ENCODE measurements at places on chromosomes 2 and 18. TPM values are rescaled to one million over a fixed set of nuclear protein-coding genes. Genes with fewer than 3 reads are reported as not detected.

DNA sequence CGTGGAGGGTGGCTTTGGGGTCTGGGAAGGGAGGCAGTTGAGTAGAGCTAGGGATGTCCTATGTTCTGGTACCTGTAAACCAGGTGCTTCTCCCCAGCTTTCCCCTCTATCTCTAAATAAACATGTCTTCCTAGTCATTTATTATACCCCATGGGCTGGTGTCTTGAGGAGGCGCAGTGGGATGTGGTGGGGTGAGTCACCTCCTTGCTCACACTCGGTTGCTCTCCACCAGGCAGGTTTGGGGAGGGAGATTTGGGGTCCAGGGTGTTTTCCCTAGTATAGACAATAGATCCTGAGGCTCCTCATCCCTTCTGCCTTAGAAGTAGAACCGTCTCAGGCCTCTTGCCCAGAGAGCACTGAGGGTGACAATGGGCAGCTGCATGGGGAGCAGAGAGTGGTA is 5.1 kb downstream of the PSD4 start:
- DNase-seq: peak; percentile 47

DNA sequence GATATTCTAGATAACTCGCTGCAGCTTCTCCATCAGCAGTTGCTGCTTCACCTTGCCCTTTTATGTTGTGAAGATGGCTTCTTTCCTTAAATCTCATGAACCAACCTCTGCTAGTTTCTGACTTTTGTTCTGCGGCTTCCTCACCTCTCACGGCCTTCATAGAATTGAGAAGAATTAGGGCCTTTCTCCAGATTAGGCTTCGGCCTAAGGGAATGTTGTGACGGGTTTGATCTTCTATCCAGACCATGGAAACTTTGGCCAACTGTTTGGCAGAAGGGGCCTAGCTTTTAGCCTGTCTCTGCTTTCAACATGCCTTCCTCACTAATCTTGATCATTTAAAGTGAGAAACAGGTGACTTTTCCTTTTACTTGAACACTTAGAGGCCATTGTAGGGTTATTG is 199.9 kb downstream of the CYP26B1 start:
- DNase-seq: no peak

DNA sequence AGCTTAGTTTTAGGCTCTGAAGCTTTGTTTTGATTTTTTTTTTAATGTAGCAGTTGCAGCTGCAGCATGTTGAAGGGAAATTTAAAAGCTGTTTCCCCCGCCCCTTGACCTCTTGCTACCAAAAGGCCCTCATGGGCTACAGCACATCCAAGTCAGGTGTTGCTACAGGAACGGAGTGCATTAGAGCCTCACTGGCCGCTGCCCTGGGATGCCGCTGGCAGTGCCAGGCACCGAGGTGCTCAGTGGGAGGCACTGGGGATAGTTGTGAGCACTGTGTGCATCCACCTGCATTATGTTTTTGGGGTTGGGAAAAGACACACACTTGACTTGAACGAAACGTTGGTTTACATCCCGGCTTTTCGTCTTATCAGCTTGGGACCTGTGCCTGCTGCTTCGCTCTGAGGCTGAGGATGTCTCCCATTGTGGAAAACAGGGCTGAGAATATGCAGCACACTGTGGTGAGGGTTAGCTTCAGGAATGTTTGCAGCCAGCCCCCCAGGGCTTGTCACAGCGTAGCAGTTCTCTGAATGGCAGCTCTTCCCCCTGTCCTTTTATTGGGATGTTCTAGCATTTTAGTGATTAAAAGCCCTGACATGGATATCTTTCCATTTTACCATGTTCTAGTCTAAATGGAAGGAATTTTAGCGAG is 24.1 kb downstream of the DCDC2C start:
- no peak for DNase-seq

GRCh38 chr2:216477283-216478035 is 21.2 kb upstream of the RPL37A start:
- DNase-seq: no peak

DNA sequence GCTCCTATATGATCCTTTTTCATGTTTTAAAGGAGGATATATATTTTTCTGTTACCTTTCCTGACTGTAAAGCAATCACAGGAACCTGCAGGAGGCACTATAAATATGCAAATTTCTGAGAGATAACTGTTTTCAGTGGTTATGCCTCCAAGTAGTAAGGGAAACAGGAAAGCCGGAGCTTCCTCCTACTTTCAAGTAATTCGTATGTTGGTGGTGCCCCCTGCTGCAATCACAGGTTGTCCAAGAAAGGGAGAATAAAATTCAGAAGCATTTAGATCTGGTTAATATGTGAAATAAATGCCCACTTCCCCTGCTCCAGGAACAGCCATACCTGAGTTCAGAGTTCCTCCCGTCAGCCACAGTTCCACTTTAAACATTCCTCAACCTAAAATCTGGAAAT is 12.0 kb upstream of the BCL11A start:
- DNase-seq: no peak

DNA sequence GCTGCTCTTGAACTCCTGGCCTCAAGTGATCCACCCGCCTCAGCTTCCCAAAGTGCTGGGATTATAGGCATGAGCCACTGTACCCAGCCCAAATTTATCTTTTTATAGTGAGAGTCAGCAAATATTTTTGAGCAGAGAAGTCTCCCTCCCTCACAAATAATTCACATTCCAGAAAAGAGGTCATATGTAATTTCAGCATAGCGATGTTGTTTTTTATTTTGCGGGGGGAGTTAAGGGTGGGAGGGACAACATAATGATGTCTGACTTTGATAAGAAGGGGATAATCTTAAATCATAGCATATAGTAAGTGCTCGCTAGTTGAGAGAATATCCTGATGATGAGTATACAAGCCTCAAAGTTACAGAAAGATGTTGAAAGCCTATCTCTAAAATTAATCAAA is 1090.2 kb upstream of the ACVR2A start:
- DNase-seq: no peak

DNA sequence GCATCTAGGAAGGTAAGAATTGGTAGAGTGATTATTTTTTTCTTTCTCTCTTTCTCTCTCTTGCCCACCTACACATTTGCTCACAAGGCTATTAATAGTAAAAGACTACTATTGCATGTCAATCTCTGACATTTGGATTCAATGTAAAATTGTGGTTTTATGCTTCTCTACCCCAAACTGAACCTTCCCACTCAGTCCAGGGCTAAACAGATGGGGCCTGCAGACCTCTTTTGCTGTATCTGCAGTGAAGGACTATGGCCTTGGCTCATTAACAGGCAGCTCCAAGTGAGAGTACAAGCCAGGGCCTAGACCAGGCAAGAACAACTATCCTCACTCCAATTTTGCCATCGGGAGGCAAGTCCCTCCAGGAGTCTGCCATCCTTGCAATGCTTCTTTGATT is 68.3 kb upstream of the ARL4C start:
- no peak for DNase-seq

GRCh38 chr2:234266952-234267351 is 216.4 kb downstream of the SPP2 start:
- no peak for DNase-seq

DNA sequence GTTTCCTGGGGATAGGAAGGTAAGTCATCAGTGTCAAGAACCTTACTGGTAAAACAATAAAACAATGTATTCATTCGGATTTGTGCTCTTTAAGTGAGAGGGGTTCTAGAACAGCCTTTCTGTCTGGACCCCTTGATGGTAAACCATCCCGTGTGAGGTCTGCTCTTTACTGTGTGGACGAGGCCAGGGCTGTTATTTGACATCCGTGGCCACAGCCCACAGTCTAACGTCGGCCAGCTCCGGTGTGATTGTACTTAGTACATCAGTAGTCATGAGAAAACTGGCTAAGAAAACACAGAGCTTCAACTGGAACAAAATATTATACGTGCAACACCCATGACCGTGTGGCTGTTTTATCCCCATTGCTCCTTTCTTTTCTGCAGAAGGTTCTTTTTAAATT is 62.0 kb downstream of the SLC35F5 start:
- DNase-seq: no peak

DNA sequence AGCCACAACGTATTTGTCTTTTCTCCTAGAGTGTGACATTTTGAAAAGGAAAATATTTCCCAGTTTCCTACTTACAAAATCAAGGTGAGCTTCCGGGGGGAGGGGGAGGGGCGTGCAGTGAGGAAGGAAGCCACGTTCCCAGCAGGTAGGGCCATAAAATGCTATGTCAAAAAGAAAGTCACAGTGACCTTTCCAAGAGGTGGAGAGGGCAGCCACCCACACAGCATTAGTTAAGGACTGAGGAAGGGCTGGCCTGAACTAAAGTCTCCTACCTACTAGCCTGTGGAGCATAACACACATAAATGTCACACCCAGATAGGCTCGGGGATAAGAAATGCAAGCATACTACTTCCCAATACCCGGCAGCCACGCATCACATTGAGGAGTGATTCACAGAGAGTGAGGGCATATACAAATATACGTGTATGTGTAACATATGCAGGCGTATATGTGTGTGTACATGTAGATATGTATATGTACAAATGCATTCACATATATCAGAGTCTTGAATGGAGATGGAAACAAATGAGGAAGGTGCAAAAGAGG is 191.1 kb downstream of the STK39 start:
- DNase-seq: no peak

DNA sequence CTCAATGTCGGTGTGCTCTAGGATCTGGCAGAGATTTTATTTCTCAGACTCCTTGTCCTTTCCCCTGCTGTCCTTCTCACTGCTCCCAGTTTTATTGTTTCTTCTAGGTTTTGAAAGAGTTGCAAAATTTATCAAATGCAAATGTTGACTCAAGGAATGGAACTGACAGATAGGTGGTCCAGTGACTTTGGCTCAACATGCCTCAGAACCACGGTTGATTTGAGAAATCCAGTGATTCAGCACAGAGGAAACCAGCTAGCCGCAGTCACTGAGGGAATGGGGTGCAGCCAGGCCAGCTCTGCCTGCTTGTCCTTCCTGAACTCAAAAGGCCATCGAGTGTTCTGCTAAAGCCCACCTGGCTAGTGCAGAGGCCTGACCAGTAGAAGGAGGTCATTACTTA is 125.7 kb upstream of the LYPD6 start:
- DNase-seq: no peak

DNA sequence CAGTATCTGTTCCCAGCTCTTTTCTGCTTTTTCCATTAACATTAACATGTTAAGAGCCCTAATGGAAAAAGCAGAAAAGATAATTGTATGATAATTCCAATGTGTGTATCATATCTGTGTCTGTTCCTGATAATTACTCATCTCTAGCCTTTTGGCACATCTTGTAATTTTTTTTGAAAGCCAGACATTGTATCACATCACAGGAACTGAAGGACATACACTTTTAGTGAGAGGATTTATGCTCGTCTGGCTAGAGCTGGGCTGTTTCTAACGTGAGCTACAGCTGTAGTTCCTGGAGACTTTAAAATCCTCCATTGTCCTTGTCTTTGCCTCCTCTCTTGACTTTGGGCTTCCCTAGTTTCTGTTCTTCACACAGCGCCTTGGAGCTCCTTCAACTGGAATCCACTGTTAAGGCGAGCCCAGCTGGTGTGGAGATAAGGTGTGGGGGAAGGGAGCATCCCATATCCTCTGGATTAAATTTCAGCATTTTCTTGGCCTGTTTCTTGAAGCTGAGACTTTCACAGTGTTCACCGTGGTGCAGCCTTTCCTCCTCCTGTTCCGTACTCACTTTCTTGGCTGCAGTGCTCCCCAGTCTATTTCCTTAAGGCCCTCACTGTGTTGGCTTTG is 211.5 kb downstream of the GALR1 start:
- no peak for DNase-seq

DNA sequence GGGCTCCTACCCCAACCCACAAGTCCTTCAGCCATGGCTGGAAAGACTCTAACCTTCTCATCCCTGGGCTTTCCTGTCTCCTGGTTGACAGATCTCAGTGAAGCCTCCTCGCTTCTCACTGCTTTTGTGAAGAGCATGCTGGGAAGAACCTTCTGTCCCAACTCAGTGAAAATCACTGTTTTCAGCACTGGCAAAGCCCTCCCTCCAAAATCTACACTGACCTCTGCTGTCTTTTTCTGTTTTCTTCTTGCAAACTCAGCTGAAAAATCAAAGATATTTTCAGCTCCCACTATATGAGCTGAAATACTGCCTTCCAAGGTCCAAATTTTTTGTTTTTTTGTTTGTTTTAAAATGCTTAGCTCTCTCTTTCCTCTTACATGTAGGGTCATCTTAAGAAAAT is 266.3 kb upstream of the AGAP1 start:
- DNase-seq: no peak

DNA sequence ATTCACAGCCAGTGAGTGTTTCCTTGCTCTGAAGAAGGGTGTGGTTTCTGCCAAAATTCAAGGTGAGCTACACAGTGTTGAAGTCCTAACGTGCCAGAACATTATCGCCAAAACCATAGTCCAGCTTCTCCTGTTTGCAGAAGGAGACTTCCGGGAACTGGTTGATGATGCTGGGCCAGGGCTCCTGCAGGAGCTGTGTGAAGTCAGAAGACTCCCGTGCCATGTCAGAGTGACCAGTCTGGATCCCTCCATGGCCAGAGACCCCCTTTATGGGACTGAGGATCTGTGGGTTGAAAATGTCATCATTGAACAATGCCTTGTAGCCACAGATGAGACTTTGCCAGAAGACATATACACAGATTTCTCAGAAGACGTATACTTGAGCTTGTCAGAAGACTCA is 96.0 kb upstream of the RAB12 start:
- DNase-seq: no peak

DNA sequence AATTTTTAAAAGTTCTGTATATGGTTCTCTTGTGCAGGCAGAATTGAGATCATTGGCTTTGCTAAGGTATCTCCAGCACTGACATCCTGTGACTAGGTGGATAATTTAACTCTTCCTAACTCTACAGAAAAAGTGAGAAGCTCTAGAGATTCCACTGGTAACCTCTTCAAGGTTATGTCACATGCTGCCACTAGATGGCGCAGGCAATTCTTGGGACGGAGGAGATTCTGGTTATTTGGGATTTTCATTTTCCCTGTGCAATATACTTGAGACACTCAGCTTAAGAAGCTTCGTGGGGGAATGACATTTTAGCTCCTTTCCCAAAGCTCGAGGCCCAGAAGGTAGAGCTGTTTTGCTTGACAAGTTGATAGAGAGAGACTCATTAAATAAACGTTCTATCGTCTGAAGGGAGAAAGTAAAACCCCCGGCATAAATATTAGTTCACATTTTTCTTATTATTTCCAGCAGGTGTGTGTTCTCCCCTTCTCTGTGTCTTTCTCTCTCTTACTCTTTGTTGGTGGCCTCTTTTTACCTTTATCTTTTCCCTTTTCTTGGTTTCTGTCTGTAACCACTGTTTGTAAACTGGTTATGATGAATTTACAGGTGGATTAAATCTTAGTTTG is 26.6 kb upstream of the LANCL1 start:
- peak; percentile 59 for DNase-seq

The CACNB4 gene
- polyA plus RNA-seq: 0.52 TPM

The CDCA7 gene
- polyA plus RNA-seq: 2.1 TPM

The LONRF2 gene
- 0.11 TPM for polyA plus RNA-seq

The CCDC138 gene
- polyA plus RNA-seq: 2.0 TPM

The SCN9A gene
- 2.3 TPM for polyA plus RNA-seq

The LYG2 gene
- not detected for polyA plus RNA-seq

The INHBB gene
- 1.5 TPM for polyA plus RNA-seq

The UGT1A9 gene
- not detected for polyA plus RNA-seq

The HAUS1 gene
- 31.4 TPM for polyA plus RNA-seq

The CHPF gene
- 8.9 TPM for polyA plus RNA-seq

The SRD5A2 gene
- 0.02 TPM for polyA plus RNA-seq

The TRABD2A gene
- 5.0 TPM for polyA plus RNA-seq
